GDM1 (cell line): ENCODE measurements at places on chromosomes 1 and 21.

DNA sequence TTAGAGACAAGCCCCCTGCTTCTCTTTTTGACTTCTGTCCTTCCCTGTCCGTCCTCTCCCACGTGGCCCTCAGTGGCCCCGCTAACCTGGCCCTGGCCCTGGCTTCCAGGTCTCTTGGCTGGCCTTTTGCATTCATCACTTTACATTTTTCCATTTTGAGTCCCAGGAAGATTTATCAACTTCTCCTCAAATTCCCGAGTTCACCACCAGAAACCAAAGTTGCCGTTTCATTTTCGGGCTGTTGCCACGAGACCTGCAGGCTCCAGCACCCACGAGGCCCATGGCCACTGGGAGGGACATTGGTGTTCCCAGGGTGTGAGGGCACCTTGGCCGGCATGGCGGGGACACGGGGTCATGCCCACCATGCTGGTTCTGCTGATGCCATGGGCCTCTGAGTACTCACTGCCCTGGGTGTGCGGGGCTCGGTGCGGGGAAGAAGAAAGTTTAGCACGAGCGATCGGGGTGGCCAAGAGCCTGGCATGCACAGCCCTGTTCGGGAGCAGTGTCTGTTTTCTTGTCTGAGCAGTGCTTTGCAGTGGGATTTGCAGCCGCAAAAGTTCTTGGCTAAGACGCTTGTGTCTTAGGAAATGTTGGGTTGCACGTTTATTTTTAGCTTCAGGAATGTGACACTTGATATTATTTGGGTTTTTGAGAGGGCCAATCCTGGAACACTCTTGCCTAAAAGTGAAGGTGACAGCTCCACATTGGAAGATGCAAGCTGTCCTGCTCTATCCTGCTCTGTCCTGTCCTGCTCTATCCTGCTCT is 40.4 kb upstream of the ADARB1 start:
- no peak for DNase-seq

GRCh38 chr1:178934546-178934945 is 63.7 kb upstream of the ANGPTL1 start:
- no peak for DNase-seq

GRCh38 chr1:41690331-41690730 is 205.8 kb upstream of the EDN2 start:
- no peak for DNase-seq

DNA sequence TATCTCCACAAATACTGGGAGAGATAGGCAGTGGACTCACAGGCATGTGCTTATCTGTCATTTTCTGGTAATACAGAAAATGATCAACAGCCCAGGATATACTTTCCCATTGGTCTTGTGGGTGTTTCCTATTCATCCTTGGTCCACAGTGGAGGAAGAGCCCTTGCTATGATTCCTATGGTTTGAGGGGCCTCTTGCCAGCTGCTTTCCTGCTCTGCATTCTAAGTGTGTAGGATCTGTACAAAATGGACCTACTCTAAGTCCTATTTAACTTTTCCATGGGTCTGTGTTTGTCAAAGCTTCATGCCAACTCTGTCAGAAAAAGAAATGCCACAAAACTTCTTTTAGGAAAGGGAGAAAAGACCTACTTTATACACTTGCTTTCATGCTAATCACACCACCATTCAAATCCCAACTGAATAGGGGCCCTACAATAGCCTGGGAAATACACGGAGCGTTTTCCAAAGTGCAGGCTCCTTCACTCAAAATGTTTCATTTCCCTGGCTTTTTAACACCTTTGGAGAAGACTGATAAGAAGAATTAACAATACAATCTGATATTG is 16.4 kb downstream of the PLPP3 start:
- no peak for DNase-seq

DNA sequence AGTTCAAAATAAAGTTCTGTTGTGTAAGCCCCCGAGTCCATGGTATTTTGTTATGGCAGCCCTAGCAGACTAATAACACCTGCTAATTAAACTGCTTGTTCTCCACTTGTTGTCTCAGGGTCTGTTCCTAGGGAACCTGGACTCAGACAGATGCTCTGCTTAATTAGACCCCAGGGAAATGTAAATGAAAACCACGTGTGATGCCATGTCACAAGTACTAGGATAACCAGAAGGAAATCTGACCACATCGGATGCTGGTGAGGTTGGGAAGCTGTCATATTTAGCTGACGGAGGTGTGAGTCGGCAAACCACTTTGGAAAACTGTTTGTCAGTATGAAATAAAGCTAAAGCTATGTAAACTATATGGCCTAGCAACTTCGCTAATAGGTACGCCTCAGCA is 19.6 kb downstream of the EDN2 start:
- no peak for DNase-seq
